ENCODE measurements at places on chromosomes 7 and 10. TPM values are rescaled to one million over a fixed set of nuclear protein-coding genes. Genes with fewer than 3 reads are reported as not detected.

CHST3 gene
- 29.7 TPM for total RNA-seq

RBP3 gene
- not detected for total RNA-seq

- DNase-seq = peak; percentile 26
These were observed 11.1 kb downstream of the PRLHR start for GRCh38 chr10:118584181-118584954.

- DNase-seq = no peak
These were observed 116.8 kb downstream of the MAD1L1 start for GRCh38 chr7:2115760-2116447.

DNA sequence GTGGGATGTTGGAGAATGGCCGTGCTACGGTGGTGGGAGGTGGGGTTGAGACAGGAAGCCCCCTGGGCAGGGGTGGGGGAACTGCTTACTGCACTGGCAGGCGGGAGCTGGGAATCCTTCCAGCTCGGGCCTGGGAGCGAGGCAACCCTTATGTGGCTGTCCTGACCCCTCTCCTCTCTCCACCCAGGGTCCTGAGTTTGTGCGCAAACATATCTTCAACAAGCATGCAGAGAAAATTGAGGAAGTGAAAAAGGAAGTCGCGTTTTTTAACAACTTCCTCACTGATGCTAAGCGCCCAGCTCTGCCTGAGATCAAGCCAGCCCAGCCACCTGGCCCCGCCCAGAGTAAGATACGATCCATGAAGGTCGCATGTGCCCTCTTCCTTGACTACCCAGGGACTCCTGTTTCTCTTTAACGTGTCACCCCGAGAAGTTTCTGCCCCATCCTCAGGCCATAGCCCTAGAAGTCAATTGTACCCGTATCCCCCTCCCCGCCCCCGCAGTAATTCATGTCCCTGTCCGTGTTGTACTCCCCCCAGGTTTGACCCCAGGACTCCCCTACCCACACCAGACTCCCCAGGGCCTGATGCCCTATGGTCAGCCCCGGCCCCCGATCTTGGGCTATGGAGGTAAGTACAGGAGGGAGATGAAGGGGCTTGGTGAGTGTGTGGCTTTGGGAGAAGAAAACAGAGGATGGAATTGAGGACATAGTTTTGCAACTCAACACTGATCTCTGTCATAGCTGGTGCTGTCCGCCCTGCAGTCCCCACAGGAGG, 1.8 kb downstream of the UFSP1 start:
- DNase-seq = no peak

GRCh38 chr7:8056439-8056838, 87.8 kb downstream of the GLCCI1 start:
- no peak for DNase-seq

- DNase-seq = no peak
These were observed 10.0 kb upstream of the TNS3 start for GRCh38 chr7:47591655-47592572.

- DNase-seq = no peak
These were observed 9.5 kb downstream of the C7orf25 start for GRCh38 chr7:42902331-42902730.

DNA sequence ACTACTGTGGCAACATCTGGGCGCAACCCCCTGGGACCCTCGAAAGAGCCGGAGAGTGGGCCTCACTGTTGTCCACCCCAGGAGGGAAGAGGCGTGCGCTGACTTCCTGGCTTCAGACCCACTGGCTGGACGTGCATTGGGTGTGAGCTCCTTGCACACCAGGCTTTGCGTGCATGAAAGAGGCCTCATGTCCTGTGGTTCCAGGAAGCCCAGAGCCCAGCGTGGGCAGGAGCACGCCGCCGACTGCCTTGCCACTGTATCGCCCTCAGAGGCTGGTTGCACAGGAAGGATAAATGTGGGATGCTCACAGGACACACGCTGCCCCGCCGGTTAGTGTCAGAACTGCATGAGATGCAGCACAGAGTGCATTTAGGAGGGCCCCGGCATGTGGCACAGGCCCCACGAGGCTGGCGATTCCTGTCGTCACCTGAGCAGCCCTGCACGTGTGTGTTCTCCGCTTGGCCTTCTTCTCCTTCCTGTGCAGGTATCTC, 8.5 kb upstream of the JAKMIP3 start:
- no peak for DNase-seq

GRCh38 chr10:43151371-43151770, 13.1 kb downstream of the CSGALNACT2 start:
- no peak for DNase-seq

- no peak for DNase-seq
These were observed 11.1 kb upstream of the SLC18A3 start for GRCh38 chr10:49598986-49599385.

DNA sequence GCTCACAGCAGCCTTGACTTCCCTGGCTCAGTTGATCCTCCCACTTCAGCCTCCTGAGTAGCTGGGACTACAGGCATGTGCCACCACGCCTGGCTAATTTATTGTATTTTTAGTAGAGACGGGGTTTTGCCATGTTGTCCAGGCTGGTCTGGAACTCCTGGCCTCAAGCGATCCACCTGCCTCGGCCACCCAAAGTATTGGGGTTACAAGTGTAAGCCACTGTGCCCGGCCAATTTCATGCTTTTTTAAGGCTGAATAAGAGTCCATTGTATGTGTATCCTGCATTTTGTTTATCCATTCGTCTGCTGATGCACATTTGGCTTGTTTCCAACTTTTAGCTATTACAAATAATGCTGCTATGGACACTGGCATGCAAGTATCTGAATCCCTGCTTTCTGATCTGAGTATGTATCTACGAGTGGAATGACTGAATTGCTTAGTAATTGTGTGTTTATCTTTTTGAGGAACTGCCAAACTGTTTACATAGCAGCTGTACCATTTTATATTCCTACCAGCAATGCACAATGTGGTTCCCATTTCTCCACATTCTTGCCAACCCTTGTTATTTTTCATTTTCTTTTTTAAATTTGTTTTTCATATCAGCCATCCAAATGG, 37.3 kb upstream of the TPST1 start:
- no peak for DNase-seq

SLC13A1 gene
- not detected for total RNA-seq

GRCh38 chr10:126013489-126014281, 117.3 kb downstream of the FANK1 start:
- DNase-seq = no peak

GNAT3 gene
- total RNA-seq = not detected

- no peak for DNase-seq
These were observed 25.9 kb upstream of the TTYH3 start for GRCh38 chr7:2605608-2606538.

DNA sequence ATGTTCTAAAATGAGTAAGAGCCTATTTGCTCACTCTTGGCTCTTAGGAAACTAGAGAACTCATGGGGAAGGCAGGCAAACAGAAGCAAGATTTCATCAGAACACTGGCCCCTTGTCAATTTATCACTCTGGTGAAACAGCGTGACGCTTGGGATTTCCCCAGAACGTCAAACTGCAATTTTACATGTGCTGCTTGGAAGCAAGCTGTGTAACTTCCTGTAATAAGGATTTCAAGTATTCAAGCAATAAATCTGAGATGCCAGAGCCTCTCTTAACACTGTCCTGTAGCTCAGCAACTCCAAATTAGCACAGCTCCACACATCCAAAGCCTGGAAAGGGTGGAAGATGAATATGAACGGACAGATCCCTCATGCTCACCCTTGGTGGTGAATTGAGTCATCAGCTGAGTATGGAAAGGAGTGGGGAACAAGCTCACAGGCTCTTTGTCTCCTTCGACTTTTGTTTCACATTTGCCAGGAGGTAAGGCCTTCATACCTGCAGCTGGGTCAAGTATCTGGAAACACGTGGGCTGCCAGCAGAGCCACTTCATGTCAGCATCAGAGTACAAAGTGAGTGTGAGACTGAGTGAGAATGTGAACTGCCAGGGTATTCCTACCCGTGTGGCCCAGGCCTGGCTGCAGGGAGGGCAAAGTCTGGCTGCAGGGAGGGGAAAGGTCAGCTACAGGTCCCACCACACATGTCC, 140.4 kb upstream of the NAMPT start:
- DNase-seq = peak; percentile 100

LIPN gene
- not detected for total RNA-seq

- no peak for DNase-seq
These were observed 1.0 kb upstream of the DENND2A start for GRCh38 chr7:140641524-140642195.

DNA sequence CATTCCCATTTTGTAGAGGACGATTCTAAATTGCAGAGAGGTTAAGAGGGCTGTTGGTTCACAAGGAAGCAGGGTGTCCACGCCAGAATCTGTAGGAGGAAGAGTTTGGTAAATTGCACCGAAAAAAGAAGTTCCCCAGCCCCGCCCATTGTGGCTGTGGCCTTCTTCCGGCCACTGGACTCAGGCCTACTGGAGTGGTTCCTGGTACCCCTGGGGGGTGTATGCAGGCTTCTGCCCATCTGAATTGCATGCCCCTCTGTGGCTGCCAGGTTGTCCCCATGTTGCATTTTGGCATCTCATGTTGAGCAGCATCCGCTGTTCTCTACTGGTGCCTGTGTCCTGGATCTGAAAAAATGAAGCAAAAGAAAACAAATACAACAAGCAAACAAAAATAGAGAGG, 234.2 kb downstream of the WDR11 start:
- no peak for DNase-seq

DNA sequence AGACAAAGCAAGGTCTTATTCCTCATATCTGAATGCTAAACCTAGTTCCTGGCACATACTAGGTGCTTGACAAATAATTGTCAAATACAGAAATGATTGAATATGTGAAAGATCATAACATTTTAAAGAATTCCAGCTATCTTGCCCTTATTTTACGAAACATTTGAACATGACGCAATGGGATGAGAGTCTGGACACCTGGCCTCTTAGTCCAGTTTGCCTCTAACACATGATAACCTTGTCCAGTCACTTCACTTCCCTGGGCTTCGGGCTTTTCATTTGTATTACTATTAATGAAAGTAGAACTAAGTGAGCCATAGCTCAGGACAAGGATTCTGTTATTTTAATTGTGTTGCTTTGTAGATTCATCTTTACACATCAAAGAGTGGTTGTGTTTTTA, 32.6 kb downstream of the PNLIPRP3 start:
- no peak for DNase-seq

All from epithelial cell of proximal tubule (primary cell).